Amygdala (tissue), 56 donors: ENCODE measurements at places on chromosomes 2 and 18.

- DNase-seq, result no peak
Observed at GRCh38 chr2:25297738-25298137, 44.0 kb downstream of the DNMT3A start.

GRCh38 chr18:31508781-31509180 lies 10.8 kb downstream of the DSG2 start:
- DNase-seq, result no peak

DNA sequence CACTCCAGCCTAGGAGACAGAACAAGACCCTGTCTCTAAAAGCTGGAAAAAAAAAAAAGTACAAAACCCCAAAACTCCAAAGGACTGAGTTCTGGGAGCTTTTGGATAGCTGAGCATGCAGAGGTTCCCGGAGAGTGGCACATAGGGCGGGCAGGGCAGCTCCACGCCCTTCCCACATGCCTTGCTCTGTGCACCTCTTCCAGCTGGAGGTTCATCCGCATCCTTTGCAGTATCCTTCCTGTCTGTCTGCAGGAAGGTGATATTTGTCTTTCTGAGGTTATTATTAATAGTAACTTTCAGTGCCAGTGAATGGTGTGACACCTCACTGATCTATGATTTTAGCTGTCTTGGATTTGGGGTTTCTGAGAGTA lies 70.2 kb downstream of the INPP4A start:
- no peak for DNase-seq

DNA sequence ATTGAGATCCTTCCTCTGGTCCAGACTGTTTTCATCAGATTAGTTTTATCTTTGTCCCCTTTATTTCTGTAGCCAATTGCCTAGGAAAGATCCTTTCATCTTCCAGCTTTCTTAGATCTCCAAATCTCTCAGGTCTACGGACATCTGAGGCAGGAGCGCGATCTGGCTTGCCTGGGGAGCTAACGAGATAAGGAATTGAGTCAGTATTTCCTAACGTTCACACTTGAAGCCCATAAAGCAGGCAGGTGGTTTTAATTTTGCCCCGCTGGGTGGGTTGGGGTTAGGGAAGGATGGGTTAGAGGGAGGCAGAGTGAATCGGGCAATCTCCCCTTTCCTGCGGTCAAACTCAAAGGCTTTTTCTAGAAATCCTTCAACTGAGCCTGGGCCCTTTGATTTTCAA lies 727 bp upstream of the TTLL4 start:
- no peak for DNase-seq

- DNase-seq, result no peak
Observed at GRCh38 chr2:135162377-135162776, 110.3 kb downstream of the RAB3GAP1 start.

DNA sequence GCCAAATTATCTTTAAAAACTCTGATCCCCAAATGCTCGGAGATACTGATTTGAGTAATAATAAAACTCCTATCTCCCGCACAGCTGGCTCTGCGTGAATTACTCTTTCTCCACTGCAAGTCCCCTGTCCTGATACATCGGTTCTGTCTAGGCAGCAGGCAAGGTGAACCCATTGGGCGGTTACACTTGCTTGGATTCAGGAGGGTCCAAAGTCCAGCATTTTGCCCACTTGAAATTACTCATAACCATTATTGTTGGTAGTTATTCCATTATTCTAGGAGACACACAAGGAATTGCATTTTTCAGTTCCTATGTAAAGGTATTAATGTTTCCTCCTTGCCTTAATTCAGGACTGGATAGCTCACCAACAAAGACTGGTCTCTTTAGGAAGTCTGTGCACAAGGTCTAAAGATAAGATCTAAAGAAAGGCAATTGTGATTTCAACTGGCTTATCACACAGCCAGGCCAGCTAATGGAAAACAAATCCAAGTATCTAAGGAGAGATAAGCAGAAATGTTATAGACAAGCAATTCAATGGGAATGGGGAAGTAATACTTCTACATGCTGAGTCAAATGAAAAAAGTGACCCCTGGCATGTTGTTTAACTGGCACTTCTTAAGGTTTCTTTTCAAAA lies 23.2 kb upstream of the NPC1 start:
- no peak for DNase-seq

- no peak for DNase-seq
Observed at GRCh38 chr18:8610459-8610851, 1.2 kb downstream of the RAB12 start.

DNA sequence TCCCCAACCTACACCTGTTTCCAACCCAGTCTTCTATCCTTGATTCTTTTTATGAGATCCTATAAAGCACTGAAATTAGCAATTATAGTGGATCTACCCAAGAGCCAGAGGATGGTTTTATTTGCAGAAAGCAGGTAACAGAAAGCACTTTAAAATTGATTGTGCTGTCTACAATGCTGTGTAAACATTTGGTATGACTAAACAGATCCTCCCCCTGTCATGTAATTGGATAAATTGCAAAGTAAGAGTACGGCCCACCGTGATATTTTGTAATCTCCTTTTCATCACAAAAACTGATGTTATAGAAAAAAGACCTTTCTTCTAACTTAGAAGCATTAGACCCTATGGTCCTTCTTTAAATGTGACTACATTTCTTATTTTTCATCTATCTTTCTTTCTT lies 11.3 kb upstream of the PPP3R1 start:
- DNase-seq, result no peak

- no peak for DNase-seq
Observed at GRCh38 chr2:216404010-216404618, 8.2 kb upstream of the SMARCAL1 start.

DNA sequence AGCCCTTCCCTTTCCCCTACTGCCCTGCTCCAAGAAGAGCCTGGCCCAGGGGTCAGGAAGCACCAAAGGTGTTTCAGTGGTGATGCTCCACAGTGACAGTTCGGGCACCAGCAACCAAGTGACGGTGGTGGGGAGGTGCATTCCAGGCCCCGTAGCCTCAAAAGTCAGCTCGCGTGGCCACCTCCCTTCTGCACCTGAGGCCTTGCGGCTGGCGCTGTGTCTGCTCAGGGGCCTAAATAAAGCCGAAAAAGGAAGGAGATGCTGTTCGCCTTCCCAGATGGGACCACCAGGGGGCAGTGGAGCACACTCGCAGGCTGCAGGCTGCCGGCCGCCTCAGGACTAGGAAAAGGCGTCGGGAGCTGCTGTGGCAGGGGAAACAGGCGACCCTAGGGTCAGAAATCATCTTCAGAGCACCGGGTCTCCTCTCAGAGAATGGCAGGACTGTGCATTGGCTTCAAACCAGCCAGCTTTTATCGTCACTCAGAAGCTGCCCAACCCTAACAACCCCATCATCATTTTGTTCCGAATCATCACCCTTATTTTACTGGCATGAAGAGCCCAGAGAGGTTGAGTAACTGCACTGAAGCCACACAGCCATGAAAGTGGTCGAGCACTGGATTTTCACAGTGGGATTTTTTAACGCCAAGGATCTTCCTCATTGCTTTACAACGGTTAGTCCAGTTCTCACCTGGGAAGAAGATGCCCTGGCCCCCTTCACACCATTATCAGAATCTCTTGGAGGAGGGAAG lies 213.0 kb upstream of the CELF4 start:
- peak; percentile 42 for DNase-seq

DNA sequence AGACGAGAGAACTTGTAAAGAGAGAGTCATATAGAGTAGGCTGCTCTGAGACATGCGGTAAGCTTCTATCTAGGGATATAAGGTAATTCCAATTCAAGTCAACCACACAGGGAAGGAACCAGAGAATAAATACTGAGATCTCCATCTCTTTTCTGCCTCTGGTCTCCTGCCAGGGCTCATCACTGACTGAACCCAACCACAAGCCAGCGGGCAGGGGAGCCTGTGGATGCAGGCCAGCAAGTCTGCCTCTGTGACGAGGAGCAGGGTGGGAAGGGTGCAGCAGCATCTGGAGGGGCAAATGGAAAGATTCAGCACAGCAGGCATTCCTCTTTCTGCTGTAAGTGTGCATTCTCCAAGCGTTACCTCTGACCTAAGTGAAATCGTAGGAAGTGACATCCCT lies 82.2 kb downstream of the ICOS start:
- no peak for DNase-seq

- DNase-seq, result no peak
Observed at GRCh38 chr2:156455361-156455975, 19.3 kb downstream of the GPD2 start.

DNA sequence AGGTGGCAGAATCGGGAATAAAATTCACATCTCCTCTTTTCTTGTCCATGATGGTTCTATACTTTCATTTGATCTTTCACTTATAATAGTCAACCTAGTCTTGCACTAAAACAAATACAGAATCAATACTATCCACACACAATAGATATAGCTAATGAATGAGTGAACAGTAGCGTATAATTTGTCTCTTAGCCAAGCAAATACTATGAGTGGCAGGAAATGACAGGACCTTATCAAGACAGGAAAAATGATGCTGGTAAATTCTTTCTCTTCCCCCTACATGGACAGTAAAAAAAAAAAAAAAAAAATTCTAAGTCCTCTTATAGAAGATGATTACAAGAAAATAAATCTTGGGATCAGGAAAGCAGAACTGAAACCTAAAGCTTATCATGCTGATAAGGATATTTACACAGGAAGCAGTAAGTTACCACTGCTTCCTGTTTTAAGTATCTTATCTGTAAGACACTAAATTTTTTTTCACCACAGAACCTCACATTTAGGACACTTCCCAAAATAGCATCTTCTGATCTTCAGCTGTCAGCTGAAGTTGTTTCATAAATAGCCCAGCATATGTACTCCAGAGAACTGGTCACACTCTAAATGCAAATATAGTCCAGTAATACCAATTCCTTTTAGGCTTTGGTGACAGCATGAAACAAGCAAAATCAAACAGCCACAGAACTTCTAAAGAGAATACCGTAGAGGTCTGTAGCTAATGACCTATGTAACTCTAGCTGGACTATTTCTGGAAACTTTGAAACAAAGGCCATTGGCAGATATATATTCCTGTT lies 27.0 kb downstream of the IRS1 start:
- DNase-seq, result no peak

GRCh38 chr2:232744963-232745362 lies 31.4 kb downstream of the KCNJ13 start:
- no peak for DNase-seq

DNA sequence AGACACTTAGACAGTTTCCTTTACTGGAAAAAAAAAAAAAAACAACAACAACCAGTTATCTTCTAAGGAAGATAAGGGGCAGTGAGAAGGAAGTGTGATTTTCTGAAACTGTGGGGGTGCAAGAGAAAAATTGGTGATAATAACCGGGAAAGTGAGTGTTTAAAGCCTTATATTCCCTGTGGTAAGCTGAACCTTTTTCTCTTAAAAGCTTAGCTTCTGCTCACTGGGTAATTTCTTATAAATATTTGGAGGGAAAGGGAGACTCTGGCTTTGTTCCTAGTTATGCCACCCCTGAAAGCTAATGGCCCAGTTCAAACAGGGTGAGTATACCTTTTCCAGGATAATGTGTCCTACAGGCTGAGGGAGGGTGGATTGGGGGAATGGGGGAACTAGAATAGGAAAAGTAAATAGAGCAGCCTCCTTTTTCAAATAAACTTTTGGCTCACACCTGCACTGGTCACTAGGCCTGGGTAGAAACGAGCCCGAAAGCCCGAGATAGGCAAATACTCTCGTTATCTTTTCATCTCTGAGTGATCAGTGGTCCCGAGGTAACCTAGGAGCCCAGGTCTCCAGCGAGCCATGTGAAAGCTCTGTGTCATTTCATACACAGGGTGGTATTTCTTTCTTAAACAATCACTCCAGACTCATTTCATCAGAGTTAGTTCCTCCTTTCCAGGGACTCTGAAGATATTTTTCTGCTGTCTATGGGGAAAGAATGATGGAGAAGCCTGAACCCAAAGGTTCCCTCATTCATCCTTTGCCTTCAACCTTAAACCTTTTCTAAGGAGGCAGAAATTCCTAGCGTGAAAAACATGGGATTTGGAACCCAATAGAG lies 15.5 kb upstream of the SRBD1 start:
- no peak for DNase-seq

GRCh38 chr2:158686210-158686691 lies 108.9 kb upstream of the DAPL1 start:
- DNase-seq, result peak; percentile 84
